Right renal cortex interstitium (tissue), 3 donors: ENCODE measurements at places on chromosomes 16 and 17. TPM values are rescaled to one million over a fixed set of nuclear protein-coding genes. Genes with fewer than 3 reads are reported as not detected.

- DNase-seq: no peak
Observed at GRCh38 chr17:61267847-61268246, 131.8 kb upstream of the TBX2 start.

- no peak for DNase-seq
Observed at GRCh38 chr17:278055-278675, 74.4 kb downstream of the RPH3AL start.

DNA sequence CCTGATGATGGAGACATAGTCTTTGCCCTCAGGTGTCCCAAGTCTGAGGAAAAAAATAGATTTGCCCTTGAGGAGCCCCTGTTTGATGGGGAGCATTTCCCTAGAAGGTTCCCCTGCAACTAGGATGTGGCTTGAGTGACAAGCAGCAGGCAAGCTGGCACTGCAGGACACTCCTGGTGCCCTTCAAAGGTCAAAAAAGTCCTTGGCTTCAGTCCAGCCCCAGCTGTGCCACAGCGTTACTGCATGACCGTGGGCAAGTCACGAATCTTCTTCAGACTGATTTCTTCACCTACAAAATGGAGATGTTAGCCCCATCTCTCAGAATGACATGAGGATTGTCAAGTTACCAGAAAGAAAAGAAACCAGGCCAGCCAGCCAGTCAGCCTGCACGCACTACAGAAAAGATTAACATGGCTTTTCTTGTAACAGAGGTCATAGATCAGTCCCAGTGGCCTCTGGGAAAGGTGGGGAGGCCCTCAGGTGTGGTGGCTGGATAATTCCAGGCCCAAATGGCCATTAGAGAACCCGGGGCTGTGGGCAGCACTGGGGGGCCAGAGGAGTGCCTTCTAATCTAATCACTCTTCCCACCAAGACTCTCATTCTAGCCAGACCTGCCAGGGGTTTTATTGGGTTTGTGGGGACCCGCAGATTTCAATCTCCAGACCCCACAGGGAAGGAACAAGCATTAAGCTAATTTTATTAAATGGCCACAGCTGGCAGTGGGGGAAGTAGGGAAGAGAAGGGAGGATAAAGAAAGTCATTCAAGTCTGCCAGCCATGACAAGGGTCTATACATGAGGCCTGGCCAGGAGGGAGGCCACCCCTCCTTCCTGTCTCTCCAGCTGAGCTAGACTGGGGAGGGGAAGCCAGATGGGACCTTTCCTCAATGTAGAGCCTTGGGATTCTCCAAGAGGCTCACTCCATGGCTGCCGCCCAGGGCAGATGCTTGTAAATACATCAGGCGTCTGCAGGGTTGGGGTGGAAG lies 9.7 kb upstream of the KIF18B start:
- no peak for DNase-seq

DNA sequence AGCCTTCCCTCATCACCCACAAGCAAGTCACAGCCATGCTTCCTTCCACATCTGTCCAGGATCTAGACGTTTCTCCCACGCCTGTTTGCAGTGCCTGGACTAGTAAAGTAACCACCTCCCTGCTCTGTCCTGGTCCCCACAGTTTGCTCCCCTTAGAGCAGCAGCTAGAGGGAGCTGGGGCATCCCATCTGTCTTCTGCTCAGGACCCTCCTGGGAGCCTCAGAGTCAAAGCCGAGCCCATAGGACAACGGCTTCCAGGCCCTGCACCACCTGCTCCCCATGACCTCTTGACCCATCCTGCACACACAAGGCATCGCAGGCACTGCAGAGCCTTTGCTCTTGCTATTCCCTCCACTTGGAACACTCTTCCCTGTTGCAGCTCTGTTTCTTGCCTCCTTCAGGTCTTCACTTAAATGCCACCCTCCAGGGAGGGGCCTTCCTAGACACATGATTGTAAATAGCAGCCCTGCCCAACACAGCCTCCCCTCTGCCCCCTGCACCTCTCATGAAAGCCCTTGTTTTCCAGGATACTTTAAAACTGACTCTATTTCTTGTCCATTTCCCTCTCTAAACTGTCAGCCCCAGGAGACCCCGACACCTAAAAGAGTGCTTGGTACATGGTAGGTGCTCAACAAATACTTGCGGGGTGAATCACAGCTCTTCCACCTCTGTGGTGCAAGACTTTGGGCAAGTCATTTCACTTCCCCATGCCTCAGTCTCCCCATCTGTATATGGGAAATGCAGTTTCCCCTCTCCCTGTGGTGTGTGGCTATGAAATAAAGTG lies 3.1 kb downstream of the NATD1 start:
- no peak for DNase-seq

Gene PRSS33
- polyA plus RNA-seq: 0.33 TPM

DNA sequence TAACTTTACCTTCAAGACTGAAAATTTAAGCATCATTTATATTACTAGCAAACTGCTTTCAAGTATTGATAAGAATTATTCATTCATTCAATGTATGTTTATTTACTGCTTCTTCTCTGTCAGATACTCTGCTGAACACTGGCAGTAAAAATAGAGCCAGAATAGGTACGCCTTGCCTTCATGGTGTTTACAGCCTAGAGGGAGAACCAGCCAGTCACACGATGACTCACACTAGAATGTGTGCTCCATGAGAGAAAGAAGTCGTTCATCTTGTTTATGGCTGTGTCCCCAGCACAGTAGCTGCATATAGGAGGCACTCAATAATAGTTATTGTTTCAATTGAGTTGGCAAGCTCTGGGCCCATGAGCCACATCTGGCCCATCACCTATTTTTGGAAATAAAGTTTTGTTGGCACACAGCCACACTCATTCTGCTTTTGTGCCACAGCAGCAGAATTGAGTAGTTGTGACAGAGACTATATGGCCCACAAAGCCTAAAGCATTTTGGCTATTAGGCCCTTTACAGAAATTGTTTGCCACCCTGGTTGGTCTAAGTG lies 84.2 kb downstream of the TMC6 start:
- DNase-seq: no peak

- peak; percentile 39 for DNase-seq
Observed at GRCh38 chr17:61065263-61065773, 334.3 kb upstream of the TBX2 start.

Gene SOX8
- polyA plus RNA-seq: 3.0 TPM

DNA sequence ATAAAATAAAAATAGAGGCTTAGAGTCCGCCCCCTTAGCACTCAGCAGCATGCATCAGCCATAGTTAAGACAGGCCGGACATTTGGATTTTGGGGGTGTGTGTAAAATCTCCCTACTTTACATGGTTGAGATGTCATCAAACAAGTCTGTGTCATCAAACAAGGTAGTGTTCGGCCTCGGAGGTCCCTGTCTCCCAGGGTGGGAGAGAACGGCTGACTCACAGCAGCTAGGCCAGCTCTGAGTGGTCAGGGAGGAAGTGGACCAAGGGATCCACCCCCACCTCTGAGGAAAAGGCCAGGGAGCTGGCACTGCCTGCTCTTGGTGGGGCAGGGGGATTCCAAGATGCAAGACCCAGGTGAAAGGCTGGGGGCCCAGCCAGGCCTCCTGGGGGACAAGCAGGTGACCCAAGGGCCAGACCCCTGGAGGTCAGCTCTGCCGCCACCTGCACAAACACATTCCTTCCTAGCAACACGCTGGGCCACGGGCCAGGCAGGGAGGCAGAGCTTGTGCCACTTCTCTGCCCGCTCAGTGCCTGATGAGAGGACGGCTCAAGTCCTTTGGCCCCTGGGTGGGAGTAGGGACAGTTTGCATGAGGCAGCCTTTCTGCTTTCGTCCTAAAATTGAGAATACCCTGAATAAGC lies 28.5 kb downstream of the KIFC3 start:
- DNase-seq: no peak

Gene KRT40
- polyA plus RNA-seq: not detected

DNA sequence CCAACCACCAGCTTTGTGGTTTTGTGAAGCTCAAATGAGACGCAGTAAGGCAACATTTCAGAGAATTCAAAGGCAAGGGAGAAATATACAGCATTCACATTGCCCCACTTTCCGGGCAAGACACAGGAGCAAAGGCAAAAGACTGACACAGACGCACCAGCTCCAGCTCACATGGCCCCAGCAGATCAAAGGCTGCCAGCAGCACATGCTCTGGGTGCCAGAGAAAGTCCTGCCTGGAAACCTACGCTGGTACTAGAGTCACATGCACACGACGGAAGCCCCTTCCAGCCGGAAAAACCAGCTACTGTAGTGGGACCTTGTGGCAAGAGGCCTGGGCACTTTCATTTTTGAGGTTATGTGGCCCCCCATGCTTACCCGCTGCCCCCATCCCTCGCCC lies 50.1 kb downstream of the GTF3C1 start:
- DNase-seq: no peak

- DNase-seq: no peak
Observed at GRCh38 chr16:80997139-80997798, 9.4 kb downstream of the CMC2 start.

GRCh38 chr17:48907713-48908046 lies 527 bp upstream of the UBE2Z start:
- DNase-seq: peak; percentile 45

DNA sequence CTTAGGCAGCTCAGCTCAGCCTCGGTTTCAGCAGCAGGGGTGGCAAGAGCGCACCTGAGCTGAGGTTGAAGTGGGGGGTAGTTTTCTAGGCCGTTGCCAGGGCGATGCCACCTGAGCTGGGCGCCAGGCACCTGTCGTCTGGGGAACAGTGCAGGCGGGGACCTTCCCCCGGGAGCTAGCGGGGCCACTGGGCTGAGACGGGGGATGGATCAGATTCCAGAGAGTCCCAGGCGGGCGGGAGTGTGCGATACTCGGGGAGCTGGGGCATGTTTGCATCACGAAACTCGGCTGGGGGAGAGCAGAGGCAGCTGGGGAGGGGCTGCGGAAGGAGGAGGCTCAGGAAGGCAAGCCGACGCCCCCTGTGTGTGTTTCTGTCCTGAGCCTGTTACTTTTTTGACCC lies 477 bp upstream of the CLDN9 start:
- DNase-seq: no peak

- no peak for DNase-seq
Observed at GRCh38 chr16:89275837-89276720, 58.6 kb downstream of the ZNF778 start.

DNA sequence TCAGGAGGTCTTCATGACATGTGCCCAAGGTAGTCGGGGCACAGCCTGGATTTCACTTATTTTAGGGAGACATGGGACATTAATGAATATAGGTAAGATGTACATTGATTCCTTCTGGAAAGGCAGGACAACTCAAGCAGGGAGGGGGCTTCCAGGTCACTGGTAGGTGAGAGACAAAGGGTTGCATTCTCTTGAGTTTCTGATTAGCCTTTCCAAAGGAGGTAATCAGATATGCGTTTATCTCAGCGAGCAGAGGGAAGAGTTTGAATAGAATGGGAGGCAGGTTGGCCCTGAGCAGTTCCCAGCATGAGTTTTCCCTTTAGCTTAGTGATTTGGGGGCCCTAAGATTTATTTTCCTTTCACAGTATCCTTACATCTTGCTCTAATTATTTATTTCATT lies 443.8 kb upstream of the EEF2KMT start:
- no peak for DNase-seq

Gene SEPTIN1
- 2.1 TPM for polyA plus RNA-seq

DNA sequence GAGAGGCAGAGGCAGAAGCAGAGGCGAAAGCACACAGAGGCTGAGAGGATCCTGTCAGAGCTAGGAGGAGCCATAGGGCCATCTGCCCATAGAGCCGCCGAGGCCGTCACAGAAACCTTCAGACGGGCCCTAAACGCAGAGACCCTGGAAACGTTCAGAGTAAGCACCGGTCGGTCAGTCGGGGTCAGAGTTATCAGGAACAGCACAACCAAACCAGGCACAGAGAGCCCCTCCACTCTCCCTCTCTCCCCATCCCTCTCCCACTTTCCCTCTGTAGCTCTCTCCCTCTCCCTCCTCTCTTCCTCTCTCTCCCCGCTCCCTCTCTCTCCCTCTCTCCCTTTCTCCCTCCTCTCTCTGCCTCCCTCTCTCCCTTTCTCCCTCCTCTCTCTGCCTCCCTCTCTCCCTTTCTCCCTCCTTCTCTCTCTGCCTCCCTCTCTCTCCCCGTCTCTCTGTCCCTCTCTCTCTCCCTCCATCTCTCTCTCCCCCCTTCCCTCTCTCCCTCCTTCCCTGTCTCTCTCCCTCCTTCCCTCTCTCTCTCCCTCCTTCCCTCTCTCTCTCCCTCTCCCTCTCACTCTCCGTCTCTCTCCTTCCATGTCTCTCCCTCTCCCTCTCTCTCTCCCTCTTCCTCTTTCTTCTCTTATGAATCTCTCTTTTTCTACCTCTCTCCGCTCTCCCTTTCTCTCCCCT lies 138.9 kb downstream of the C16orf95 start:
- DNase-seq: no peak

GRCh38 chr16:51402298-51402697 lies 251.2 kb upstream of the SALL1 start:
- DNase-seq: no peak

GRCh38 chr17:59367657-59368045 lies 36.2 kb downstream of the YPEL2 start:
- DNase-seq: no peak
